Activated T-cell treated with anti-CD3 and anti-CD28 coated beads, Interleukin-2, amount 50 U/mL, for 24 hours (primary cell): ENCODE measurements at places on chromosomes 2 and 18.

DNA sequence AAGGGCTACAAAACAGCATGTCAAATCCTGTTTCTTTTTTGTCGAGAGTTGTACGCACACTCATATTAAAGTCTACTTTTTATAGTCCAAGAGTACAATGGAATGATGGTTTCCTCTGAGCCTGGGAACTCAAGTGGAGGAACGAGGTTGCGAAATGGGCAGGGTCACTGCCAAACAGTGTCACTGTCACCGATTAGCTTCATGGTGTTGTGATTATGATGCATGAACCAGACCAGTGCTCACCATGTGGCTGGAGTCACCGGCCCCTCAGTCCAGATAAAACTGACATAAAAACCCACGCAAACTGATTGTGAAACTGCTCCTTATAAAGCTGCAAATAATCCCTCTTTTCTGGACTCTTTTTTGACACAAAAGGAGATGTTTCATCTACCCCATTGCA is 122.0 kb downstream of the COPS8 start:
- no peak for DNase-seq

- no peak for DNase-seq
Measured at GRCh38 chr2:20122864-20123263, 71.4 kb upstream of the LAPTM4A start.

- DNase-seq = no peak
Measured at GRCh38 chr18:13401404-13401803, 182.8 kb downstream of the LDLRAD4 start.

DNA sequence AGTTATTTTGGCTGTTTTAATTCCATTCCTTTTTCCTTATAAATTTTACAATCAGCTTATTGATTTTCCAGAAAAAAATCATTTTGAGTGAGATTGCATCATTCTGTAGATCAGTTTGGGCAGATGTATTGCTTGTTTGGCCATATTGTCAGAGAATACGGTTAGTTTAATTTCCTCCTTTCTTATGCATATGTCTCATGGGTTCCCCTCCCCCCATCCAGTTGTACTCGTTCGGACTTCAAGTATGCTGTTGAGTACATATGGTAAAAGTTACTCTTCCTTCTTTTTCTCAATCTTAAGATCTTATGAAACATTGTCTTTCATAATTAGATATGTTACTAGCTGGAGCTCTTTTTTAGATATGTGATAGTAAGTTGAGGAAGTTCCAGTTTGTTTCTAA is 131.2 kb upstream of the TTC27 start:
- no peak for DNase-seq

- DNase-seq = no peak
Measured at GRCh38 chr2:64205415-64205814, 61.2 kb upstream of the PELI1 start.

GRCh38 chr2:188969236-188969635 is 4.9 kb upstream of the COL3A1 start:
- DNase-seq = no peak

- DNase-seq = no peak
Measured at GRCh38 chr2:71749671-71750101, 296.3 kb downstream of the DYSF start.

DNA sequence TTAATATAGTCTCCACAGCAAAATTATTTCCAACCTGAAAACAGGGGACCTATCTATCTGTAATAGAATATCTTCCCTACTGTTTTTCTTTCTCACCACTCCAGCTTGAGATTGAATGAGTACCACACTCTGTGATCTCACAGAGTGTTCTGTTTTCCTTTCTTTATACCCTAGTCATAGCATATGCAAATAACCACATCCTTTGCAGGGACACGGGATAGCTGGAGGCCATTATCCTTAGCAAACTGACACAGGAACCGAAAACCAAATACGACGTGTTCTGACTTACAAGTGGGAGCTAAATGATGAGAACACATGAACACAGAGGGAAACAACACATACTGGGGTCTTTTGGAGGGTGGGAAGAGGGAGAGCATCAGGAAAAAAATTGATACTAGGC is 224.7 kb downstream of the SLC8A1 start:
- DNase-seq = no peak

- no peak for DNase-seq
Measured at GRCh38 chr2:155842103-155842502, 490.4 kb downstream of the NR4A2 start.

- DNase-seq = no peak
Measured at GRCh38 chr18:45168866-45169600, 446.2 kb upstream of the SLC14A2 start.

DNA sequence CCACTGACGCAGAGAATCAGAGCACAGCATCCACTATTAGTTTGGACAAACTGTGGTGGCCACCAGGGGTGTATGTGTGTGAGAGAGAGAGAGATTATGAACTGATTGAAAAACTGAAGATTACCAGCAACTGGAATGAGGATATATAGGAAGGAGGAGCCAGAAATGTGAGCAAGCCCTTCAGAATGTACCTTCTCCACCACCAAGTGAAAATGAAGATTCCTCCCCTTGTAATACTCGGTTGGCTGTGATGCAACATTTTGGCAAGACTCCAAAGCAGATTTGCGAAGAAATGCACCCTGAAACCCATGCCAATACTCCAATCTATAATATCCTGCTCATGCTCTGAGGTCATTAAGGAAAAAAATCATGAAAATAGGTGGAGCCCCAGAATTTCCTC is 121.2 kb upstream of the SLC35G4 start:
- DNase-seq = no peak

DNA sequence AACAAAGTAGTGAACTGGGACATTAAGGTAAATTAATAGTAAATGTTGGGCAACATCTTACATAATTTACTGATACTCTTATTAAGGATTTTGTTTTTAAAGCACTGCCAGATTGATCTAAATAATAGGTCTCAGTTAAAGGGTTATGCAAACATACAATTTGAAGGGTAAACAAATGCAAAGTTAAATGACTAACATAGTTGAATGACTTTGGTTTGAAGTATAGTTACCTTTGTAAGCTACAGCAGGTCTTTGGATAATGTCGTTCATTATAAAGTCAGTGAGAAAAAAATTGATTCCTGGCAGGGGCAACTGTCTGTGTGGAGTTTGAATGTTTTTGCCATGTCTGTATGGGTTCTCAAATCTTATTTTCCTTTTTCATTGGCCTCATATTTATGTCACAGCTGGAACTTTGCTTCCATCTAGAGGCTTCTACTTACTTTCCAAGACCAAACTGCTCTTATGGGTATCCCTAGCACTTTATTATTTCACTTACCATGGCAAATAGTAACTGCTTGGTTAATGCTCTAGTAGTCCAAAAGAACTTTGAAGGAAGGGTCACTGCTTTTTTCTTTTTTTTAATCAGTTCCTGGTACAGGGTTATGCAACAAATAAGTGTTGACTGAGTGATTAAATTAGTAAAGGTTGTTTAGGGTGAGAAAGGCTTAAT is 107.8 kb downstream of the NBEAL1 start:
- no peak for DNase-seq

GRCh38 chr2:133685636-133686215 is 117.5 kb upstream of the NCKAP5 start:
- DNase-seq = no peak

DNA sequence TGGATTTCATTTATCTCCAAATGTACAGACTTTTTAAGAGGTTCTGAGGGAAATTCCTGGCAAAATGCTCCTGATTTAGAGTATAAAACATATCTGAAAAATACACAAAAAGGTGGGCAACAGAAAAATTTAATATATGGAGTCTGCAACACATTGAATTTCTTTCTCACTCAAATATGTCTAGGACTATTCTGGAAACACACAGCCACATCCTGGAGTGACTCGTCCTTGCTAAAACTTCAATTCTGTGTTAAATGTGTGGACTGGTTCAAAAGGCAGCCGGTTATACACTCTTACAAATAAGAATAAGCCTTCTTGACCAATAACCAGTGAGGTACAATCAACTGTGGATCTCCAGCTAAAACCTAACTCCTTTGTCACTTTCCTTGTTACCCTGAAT is 44.1 kb upstream of the RND3 start:
- no peak for DNase-seq

GRCh38 chr2:194610297-194610696 is 1046.7 kb upstream of the SLC39A10 start:
- no peak for DNase-seq

DNA sequence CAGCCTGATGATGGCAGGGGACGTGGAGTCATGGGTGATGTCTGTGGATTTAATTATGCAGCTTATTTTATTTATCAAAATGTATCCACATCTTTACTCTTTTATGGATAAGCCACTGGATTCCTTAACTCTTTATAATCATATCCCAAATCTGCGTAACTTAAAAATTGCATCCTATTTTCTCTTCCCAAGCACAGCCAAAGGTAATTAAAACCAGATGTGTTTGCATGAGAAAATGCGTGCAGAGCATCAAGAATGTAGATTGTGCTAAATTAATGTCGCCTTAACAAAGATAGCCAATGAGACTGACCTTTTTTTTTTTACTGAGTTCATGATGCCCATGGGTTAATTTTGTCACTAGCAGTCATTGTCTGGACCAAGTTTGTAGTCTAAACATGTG is 10.0 kb downstream of the SH3RF3 start:
- DNase-seq = no peak

GRCh38 chr18:33201509-33201926 is 239.0 kb downstream of the CCDC178 start:
- no peak for DNase-seq

DNA sequence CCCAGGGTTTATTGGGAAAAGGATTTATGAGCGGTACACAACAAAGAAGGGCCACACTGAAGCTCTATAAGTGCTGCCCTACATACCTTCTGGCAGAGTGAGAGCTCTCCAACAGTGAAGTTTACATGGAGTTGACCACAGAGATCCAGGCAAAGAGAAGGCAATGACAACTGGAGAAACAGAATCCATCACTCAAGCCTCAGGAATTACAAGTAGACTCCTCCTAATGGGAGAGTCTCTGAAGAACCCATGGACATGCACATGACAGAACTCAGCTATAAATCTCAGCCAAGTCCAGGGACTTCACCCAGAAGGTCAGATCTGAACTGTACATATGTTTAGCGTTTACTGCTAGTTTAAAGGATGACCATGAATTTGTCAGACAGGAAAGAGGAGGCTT is 164.7 kb downstream of the DNAH7 start:
- DNase-seq = no peak

DNA sequence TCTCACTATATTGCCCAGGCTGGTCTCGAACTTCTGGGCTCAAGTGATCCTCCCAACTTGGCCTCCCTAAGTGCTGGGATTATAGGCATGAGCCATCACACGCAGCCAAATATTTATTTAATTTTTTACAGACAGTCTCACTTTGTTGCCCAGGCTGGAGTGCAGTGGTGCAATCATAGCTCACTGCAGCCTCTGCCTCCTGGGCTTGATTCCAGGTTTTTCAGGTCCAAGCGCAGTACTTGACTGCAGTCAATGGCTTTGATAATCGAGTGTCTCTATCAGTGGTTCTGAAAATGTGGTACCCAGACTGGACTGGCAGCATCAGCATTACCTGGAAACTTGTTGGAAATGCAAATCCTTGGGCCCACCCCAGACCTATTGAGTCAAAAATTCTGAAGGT is 63.1 kb downstream of the PLB1 start:
- DNase-seq = no peak

DNA sequence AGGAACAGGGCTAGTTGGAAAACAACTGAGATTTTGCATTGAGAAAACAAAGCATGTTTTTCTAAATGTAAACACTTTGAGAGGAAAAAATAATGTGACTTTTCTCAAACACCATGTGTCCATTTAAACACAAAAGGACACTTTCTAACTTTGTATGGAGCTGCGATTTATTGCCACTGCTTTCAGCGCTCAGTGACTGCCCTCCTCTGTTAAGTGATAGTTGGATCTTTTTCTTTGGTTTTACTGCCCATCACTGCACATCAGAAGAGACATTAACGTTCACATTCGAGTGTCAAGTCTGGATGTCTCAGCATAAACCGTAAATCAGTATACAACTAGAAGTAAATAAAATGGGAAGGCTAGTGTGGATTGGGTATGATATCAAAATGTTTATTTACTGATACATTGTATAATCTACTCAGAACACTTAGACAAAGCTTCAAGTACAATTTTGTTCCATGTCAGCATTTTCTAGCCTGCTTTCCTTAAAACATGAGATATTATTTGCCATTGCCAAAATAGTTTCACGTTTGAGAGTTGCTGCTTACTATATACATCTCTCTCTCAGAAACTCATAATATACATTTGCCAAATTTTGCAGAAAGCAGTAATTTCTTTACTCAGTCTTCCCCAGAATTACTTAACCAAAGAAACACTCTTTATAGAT is 237.6 kb downstream of the IKZF2 start:
- no peak for DNase-seq

DNA sequence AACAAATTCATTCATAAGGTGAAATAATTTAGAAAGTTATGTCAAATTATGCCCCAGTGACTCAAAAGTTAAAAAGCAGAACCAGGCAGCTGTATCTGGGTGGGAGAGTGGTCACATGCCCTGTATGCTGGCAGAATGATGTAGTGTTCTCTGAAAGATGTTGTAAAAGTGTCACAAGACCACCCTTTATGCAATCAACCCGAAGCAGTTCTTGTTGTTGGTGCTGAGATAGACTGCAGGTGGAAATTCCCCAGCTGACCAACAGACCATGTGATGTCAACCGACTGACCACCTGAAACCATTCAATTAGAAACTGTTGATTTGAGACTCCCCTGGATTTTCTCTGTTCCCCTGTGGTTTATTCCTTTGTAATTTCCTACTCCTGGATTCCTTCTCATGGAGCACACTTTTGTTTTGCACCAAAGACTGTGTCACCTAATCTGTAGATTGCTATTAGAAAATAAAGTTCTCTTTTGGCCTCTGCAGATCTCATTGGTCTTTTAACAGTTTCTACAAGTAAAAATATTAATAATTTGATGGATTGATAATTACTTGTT is 1341.3 kb upstream of the LRRTM1 start:
- DNase-seq = no peak

DNA sequence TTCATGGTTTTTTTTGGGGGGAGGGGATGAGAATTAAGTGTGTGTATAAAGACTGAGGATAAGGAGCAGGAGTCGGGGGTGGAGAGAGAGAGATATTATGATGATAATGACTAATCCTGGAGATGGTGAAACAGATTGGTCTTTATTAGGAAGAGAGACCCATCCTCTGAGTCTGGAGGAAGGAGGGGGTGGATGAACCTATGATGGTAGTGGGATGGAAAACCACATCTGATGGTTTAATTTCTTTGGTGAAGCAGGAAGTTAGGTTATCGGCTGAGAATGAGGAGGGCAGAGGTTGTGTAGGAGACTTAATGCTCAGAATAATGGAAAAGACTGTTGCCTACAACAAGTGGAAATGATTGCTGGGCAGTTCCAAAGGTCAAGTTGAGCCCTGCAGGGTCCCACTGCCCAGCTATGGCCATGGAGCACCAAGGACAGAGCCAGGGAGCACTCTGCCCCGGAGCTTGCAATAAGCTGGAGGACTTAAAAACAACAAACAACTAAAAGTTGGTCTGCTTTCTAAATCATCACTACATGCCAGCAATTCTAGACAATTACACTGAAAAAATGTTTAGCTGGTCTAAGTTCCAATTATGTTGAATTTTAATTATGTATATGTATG is 7.9 kb downstream of the SLC16A14 start:
- no peak for DNase-seq

DNA sequence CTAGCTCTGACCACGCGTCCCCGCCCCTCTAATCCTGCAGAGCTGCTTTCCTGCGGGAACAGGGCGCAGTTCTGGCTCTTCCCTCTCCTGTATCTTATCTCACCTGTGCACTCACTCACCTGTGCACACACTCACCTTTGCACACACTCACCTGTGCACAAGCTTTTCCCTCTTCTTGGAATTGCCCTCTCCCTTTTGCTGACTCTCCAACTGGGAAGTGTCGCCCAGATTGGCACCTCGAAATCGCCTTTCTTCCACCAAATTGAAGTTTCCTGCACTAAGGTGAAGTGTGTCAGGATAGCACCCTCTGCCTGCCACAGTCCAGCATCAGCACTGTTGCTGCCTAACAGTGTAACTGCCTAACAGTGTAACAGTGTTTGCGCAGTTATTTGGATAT is 566 bp upstream of the CMPK2 start:
- peak; percentile 48 for DNase-seq
